ENCODE measurements at places on chromosomes 2 and 18. TPM values are rescaled to one million over a fixed set of nuclear protein-coding genes. Genes with fewer than 3 reads are reported as not detected.

Gene RIOK3
- 36.6 TPM for polyA plus RNA-seq

Gene FBXO41
- polyA plus RNA-seq: not detected

Gene GPR39
- not detected for polyA plus RNA-seq

Gene ADAM23
- 8.8 TPM for polyA plus RNA-seq

Gene MBD5
- 3.1 TPM for polyA plus RNA-seq

- no peak for DNase-seq
Measured at GRCh38 chr2:112035786-112036185, 19.3 kb upstream of the TMEM87B start.

DNA sequence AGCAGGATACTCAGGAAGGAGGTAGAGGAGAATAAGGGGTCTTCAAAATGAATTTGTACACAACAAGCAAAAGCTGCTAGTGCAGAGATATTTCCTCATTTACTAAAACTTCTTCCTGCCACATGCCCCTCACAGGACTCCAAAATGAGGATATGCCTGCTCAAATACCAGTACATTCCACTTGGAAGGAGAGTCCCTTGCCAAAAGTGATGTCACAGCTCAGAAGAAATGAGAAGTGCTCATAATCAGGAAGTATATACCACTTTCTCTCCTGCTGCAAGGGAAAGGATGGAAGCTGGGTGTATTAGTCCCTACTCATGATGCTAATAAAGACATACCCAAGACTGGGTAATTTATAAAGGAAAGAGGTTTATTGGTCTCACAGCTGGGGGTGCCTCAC is 87.7 kb upstream of the FSHR start:
- DNase-seq: no peak

DNA sequence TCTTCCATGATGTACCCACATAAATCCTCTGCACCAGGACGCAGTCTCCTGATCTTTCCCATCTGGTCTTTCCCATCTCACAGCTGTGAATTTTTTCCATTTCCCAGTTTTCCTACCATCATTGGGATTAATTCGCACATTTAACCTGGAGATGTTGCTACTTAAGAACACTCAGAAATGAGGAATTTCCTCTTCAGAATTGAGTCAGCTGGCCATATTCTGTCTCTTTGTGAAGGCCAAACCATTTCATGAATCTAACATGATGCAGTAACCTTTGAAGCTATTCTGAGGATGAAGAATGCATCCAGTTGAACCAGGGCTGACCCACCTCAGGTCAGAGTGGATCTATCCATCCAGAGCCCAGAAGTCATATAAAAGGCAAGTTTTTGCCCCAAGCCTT is 326.8 kb downstream of the SETBP1 start:
- DNase-seq: no peak

DNA sequence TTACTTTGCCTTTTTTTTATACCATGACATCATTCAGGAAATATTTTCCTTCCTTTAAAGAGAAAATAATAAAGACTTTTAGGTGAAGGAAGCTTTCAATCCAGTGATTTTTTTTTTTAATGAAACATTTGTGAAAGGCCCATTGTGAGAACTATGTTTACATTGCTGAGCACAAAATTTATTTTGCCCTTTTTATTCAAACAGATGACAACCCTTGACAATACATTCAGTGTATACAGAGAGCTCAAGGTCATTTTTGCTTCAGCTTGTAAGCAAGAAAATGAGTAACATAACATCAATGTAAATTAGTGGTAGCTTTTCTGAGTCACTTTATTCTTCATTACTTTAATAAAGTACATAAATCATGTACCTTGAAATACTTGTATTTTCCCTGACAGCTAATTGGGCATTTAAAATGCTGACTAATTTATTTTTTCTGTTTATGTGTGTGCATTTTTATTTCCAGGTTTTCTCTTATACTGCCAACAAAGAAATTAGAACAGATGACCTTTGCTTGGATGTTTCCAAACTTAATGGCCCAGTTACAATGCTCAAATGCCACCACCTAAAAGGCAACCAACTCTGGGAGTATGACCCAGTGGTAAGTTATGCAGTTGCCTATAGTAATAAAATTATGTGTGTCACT is 121.6 kb downstream of the GALNT1 start:
- DNase-seq: no peak

DNA sequence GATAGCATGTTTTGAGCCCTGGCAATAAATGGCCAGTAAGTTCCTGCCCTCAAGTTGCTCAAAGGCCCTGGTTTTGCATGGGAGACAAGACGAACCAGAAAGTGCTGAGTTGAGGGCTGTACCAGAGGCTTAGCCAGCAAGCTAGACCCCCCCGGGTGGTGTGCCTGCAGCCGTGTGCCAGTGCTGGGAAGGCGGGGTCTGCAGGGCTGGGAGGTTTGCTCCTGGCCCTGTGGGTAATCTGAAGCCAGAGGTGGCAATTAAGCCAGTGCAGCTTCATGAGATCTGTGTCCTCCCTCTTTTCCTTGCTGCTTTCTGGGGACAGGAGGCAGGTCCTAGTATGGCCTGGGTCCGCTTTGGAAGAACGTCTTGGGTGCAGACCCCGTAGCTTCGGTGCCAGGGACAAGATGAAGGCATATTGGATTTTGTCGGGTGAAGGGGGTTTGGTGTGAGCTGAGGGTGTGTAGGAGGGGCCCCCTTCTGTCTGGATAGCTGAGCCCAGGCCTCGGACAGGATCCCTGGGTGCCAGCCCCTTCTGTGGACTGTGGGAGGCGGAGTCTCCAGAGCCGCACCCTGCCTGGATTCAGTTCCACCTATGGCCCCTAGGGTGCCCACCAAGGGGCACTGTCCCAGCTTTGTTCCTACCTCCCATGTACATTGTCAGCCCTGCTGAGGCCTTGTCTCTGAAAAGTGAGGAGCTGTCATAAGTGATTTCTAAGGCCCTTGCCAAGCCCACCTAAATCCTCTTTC is 15.6 kb downstream of the ATOH8 start:
- no peak for DNase-seq

- DNase-seq: no peak
Measured at GRCh38 chr2:204645018-204645773, 99.9 kb downstream of the PARD3B start.

DNA sequence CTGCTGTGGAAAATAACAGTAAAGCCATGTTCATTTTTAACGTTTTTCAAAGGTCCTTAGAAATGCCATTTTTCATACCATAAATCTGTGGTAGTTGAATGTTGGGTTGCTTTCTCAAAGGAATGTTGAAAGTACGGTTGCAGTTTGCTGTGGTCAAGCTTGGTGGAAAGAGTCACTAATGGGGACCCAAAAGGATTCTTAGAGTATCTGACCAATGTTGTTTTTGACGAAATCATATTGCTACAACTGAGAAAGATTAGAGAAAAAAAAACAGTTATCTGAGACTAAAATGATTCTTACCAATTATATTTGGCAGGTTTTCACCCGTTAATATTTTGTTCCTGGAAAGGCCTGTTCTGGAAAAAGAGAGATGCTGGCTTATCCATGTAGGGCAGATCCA is 439.5 kb upstream of the ETAA1 start:
- DNase-seq: no peak

DNA sequence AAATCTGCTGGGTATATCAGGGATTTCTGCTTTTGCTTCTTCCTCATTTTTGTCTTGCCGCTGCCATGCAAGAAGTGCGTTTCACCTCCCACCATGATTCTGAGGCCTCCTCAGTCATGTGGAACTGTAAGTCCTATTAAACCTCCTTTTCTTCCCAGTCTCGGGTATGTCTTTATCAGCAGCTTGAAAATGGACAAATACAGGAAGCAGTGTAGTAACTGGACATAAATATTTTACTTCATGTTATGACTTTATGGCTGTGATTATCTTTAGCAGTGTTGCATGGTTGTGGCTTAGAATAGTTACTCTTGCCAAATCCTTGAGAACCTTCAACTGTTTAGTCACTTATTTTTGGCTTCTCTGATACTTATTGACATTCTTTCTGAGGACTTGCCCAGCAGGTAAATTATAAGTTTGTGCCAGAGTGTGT is 66.2 kb upstream of the DLX2 start:
- DNase-seq: no peak

- peak; percentile 19 for DNase-seq
Measured at GRCh38 chr2:25790074-25790790, 88.1 kb downstream of the ASXL2 start.

GRCh38 chr2:102303589-102303988 is 7.8 kb upstream of the IL1RL1 start:
- DNase-seq: no peak

- DNase-seq: no peak
Measured at GRCh38 chr2:80403081-80403480, 98.5 kb upstream of the LRRTM1 start.
